Calu3 (cell line): ENCODE measurements at places on chromosomes 1 and 21.

- no peak for DNase-seq
- H3K27ac ChIP-seq = no peak overlapping the region
- peaks cover 30% of the 10 kb centered on the region for H3K4me1 ChIP-seq
- H3K27me3 ChIP-seq = no peaks in the 10 kb centered on the region
- H3K4me3 ChIP-seq = no peak overlapping the region
These were observed 3.2 kb downstream of the LRRC8B start for GRCh38 chr1:89527750-89528381.

DNA sequence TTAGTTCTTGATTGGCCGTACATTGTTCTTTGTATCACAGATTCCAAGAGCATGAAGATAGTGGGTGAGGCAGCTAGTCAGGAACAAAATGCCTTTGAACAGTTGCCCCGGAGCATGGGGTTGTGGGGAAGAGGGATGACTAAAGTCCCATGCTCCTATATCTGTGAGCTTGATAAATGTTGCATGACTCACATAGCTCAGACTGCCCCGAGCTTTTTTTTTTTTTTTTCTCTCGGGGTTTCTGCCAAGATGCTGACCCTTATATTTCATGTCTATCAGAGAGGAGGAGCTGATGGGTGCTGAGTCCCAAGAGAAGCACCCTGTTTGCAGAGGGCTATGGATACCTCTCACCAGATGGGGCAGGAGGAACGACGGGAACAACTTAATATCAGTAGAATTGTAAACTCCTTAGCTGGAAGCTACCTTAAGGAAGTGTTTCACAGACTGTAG, 40.6 kb downstream of the SRRM1 start:
- peak overlapping the region; percentile 56 for H3K4me3 ChIP-seq
- H3K27me3 ChIP-seq = no peaks in the 10 kb centered on the region

- no peak overlapping the region for H3K27ac ChIP-seq
- peaks cover 6% of the 10 kb centered on the region for H3K4me1 ChIP-seq
These were observed 3.2 kb downstream of the TFF3 start for GRCh38 chr21:42311816-42312625.

DNA sequence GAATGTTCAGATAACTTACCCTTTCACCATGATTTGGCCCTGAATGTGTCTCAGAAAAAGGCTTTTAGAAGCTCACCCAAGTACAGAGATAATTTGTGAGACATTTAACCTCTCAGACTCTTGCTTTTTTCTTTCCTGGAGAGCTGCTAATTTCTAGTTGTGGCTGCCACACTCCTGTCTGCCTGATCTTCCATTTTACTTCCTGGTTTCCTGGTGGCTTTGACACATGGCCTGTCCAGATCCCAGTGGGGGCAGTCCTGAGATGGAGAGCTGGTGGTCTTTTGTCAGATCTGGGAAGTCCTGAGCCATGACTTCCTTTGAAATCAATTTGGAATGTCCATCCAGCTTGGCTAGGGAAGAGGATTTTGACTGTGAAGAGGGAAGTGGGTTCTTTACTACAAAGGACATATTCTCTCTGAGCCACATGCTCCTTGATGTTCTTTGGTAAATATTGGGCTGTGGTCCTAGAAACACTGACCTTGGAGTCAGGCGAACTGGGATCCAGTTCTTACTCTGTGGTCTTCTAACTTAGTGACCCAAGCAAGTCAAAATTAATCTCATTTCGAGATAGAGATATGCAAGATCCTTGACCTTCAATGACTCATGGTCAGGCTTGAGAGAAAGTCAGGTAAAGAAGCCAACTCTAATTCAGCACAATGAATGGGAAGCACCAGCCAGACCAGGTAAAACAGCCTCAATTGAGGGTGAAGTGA, 78.0 kb upstream of the HSD17B7 start:
- DNase-seq = no peak
- H3K4me1 ChIP-seq = no peaks in the 10 kb centered on the region
- no peaks in the 10 kb centered on the region for H3K27me3 ChIP-seq
- H3K36me3 ChIP-seq = no peaks in the 10 kb centered on the region

DNA sequence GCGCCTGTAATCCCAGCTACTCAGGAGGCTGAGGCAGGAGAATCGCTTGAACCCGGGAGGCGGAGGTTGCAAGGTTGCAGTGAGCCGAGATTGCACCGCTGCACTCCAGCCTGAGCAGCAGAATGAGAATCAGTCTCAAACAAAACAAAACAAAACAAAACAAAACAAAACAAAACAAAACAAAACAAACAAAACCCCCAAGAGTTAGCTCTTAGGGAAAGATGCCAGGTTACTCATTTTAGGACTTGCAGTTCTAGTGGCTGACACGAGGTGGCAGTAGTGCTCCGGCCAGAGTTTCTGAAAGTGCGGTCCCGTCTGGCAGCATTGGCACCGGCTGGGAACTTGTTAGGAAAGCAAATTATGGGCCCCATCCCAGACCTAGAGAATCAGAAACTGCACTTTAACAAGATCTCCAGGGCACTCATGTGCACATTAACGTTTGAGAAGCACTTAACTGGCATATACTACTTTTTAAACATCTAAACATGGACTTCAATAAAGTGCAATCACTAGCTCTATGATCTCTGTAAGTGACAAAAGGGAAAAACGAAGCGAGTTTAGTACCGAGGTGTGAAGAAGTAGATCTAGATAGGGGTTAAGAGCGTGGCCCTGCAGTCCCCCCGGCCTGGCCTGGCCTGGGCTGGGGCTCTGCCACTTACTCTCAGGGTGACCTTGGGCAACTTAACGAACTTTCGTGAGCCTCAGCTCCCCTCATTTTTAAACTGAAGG, 41.9 kb upstream of the TNFRSF1B start:
- H3K36me3 ChIP-seq = no peaks in the 10 kb centered on the region
- peak; percentile 71 for DNase-seq
- H3K27ac ChIP-seq = no peak overlapping the region
- H3K4me3 ChIP-seq = no peak overlapping the region

DNA sequence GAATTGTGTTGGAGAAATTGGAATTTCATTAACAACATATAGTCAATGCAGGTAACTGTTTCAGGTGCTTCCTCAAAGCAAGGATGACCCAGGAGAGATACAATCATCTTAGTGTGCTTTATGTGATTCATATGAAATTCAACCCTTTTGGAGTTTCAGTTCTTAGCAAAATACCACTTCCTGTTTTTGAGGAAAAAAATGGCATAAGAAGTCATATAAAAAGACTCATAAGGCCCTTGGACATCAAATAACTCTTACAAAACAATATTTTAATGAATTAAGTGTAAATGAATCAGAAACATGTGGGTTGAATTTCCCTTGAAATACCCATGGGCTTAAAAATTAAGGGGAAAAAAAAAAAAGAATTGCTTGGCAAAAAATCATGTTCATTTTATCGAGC, 926.6 kb downstream of the LTN1 start:
- no peaks in the 10 kb centered on the region for H3K36me3 ChIP-seq
- no peak overlapping the region for H3K4me3 ChIP-seq
- peaks cover 13% of the 10 kb centered on the region for H3K4me1 ChIP-seq
- no peaks in the 10 kb centered on the region for H3K27me3 ChIP-seq

GRCh38 chr1:106637566-106637965, 418.9 kb upstream of the PRMT6 start:
- H3K36me3 ChIP-seq = no peaks in the 10 kb centered on the region
- no peaks in the 10 kb centered on the region for H3K27me3 ChIP-seq
- no peak overlapping the region for H3K27ac ChIP-seq
- H3K4me1 ChIP-seq = no peaks in the 10 kb centered on the region
- DNase-seq = no peak

DNA sequence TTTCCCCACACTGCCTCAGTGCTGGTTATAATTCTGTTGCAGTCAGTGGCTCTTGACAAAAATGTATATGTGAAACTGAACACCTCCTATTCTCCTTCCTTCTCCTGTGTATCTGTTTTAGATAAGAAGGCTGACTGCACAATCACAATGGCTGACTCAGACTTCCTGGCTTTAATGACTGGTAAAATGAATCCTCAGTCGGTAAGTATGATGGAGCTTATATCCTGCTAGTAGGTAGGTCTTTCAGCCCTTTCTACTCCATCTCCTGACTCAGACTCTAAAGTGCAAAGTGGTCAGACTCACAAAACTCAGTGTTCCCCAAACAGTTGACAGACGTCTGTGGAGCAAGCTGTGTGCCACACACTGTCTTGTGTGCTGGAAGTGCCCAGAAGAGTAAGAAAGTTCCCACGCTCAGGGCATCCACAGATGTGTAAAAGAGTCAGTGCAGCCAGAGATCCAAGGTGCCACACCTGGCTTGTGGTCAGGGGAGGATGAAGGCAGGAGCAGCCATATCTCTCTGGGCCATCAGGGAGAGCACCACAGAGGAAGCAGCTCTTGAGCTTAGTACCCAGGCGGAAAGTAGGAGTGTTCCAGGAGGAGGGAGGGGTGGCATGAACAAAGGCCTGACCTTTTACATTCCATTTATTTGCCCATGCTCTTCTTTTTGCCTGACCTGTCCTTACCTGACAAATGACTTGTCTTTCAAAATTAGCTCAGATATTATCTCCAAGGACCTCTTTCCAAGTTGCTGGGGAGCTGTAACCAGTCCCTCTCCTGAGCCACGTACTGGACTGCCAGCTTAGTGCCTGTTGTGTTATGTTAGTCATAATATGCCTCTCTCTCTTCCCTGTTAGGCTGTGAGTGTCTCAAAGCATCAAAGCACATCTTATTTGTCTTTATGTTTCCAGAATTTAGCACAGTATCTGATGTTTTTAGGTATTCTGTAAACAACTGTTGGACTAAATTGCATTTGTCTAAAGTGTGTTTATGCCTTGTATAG, 14.0 kb upstream of the PODN start:
- H3K27me3 ChIP-seq = no peaks in the 10 kb centered on the region
- no peaks in the 10 kb centered on the region for H3K36me3 ChIP-seq
- H3K27ac ChIP-seq = no peak overlapping the region
- no peak overlapping the region for H3K4me3 ChIP-seq

DNA sequence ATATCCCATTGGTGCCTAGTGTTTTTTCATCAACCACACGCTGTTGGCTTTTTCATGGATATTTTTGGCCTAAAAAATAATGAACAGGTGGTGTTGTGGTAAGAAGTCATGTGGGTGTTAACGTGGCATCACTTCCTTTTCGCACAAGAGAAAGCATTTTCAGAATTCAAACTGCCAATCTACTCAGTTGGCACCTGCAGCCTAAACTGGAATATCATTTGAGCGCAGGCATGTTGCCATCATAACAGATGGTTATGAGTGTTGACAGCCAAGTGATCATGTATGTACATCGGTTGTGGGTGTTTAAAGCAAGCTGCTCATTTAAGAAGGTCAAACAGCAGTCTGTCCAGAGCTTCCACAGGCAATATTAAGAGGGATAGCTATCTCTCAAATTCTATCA, 1963.0 kb downstream of the NCAM2 start:
- no peaks in the 10 kb centered on the region for H3K36me3 ChIP-seq
- no peak overlapping the region for H3K4me3 ChIP-seq
- H3K4me1 ChIP-seq = no peaks in the 10 kb centered on the region
- DNase-seq = no peak
- H3K27me3 ChIP-seq = no peaks in the 10 kb centered on the region

GRCh38 chr1:117892512-117892911, 36.9 kb downstream of the GDAP2 start:
- no peak overlapping the region for H3K4me3 ChIP-seq
- no peaks in the 10 kb centered on the region for H3K36me3 ChIP-seq
- no peak for DNase-seq
- H3K4me1 ChIP-seq = no peaks in the 10 kb centered on the region

DNA sequence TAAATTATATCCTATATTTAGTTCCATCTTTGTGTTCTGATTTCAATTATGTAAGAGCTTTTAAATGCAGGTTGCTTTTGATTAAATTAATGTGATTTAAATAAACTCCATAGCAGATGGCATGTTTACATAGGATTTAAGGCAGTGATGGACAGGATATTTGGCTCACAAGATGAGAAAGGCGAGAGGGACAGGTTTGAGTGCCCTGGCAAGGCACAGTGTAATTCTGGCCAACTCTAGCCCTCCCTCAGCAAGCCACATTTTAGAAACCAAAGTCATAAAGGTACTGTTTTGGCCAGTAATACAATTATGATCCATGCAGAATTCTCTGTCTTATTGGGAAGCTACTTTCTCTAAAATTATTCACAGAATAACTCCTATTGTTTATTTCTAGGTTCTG, 50.6 kb upstream of the C1orf146 start:
- no peak for DNase-seq
- H3K4me1 ChIP-seq = no peaks in the 10 kb centered on the region
- no peak overlapping the region for H3K4me3 ChIP-seq
- H3K27ac ChIP-seq = no peak overlapping the region
- H3K36me3 ChIP-seq = no peaks in the 10 kb centered on the region
- H3K27me3 ChIP-seq = no peaks in the 10 kb centered on the region

- no peak overlapping the region for H3K4me3 ChIP-seq
- H3K27me3 ChIP-seq = no peaks in the 10 kb centered on the region
- peaks cover 71% of the 10 kb centered on the region for H3K4me1 ChIP-seq
- no peak for DNase-seq
These were observed 52.6 kb downstream of the TRABD2B start for GRCh38 chr1:47944561-47944960.

DNA sequence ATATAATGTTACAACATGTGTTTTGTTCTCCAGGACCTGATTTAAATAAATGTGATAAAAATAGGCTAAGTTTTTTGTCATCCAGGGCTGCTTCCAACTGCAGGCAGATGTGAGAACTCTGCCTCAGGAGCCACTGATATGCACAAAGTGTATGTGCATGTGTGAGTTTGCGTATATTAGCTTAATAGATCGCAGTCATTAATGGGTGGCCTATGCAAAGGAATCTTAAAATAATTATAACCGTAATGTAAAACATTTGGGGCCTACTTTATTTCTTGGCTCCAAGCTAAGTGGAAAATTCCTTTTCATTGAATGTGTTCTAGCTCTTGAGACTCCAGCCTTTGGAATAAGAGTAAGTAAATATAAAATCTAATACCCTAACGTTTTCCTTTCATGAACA, 16.8 kb downstream of the DHX9 start:
- H3K4me3 ChIP-seq = no peak overlapping the region
- no peaks in the 10 kb centered on the region for H3K4me1 ChIP-seq

DNA sequence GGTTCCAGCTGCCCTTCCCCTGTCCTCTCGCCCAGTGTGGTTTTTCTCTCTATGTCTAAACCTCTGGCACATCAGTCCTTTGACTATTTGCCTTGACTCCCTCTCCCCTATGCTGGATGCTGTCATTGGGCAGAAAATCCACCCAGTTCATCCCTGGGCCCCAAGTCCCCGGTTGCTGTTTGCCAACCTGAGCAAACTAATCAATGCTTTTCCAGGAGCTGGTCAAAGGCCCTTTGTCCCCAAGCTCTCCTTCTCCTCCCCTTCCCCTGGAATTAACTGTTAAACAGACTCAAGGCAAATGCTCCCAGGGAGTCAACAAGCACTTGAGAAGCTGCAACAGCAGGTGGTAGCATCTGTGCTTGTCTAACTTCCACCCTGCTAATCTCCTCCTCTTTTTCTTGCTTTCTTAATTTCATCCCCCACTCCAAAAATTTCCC, 102.7 kb downstream of the LMX1A start:
- H3K36me3 ChIP-seq = no peaks in the 10 kb centered on the region
- DNase-seq = no peak
- H3K4me3 ChIP-seq = no peak overlapping the region

- no peak overlapping the region for H3K4me3 ChIP-seq
- peaks cover 69% of the 10 kb centered on the region for H3K27me3 ChIP-seq
- DNase-seq = no peak
- no peak overlapping the region for H3K27ac ChIP-seq
These were observed 2.4 kb downstream of the TP73 start for GRCh38 chr1:3654549-3655281.

GRCh38 chr1:100448366-100448765, 89.6 kb upstream of the GPR88 start:
- no peak overlapping the region for H3K27ac ChIP-seq
- no peaks in the 10 kb centered on the region for H3K36me3 ChIP-seq
- peak; percentile 0 for DNase-seq
